ENCODE measurements at places on chromosomes 5 and 9.

DNA sequence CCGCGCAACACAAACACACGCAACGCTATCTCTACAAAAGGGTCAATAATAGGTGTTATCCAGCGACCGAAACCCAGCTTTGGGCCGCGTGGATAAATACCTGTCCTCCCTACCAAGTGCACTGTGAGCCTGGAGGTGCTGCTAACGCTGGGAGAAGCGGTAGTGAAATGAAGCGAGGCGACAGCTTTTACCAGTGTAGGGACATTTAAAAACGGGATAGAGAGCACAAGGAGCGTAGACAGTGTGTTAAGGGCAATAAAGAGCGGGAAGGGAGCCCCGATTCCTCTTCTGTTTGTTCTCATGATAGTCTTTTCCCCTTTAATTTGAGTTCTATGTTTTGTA, 421 bp upstream of the DEPDC1B start:
- peak; percentile 55 for ATAC-seq

DNA sequence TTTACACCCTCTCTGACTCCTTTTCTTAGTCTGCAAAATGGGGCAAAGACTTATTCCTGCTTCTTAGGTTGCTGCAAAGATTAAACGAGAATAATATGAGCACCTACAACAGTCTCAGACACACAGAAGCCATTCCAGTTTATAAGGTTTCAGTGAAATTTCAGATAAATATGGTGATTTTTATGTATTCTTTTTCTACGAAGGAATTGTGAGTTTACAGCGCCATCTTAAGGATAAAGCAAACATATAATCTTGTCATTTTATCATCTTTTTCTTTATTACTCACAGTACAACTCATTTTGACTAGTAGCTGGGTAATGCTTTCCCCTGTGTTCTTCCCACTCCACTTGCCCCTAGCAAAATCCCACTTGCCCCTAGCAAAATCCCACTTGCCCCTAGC, 29.2 kb upstream of the SMC5 start:
- ATAC-seq: peak; percentile 80

- no peak for ATAC-seq
Measured at GRCh38 chr5:40312205-40312604, 367.5 kb upstream of the PTGER4 start.

DNA sequence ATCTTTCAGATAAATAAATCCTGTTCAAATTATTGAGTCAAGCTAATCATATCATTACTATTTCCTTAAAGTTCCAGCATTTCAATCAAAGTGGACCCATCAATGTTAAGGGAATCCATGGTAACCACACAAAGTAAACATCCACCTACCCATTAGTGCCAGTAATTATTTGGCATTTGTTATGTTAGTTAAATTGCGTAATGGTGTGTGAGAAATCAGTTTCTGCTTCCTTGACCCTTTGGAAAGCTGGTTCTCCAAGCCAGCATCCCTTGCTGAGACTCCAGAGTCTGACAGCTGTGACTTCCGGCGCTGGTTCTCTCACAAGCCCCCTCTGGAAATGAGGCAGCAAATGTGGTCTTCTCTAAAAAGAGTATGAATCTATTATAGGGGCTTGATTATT, 308.6 kb upstream of the EFNA5 start:
- no peak for ATAC-seq

DNA sequence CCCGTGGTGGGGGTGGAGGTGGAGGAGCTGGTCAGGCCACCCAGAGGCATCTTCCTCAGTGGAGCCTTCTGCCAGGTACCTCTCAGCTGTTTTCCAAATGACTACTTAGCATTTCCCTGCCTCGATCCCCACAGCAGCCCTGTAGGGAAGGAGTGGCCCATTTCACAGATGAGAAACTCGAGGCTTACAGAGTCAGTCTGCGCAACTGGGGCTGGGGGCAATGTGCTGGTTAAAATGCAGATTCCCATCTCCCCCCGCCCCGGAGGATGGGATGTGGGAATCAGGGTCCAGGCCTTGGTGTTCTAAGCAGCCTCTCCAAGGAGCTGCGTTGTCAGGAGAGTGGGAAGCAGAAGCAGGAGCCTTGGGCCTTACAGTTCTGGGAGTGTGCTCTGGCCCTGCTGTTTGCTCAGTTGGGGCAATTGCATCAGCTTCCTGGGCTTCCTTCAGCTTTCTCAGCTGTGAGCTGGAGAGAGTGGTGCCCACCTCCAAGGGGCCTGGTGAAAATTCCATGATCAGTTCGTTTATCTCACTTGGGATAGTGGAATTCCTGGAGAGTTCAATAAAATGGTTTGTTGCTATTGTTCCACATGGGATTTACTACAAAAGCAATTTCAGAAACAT, 19.4 kb downstream of the ERGIC1 start:
- ATAC-seq: no peak

GRCh38 chr5:53501054-53501453, 20.6 kb downstream of the FST start:
- no peak for ATAC-seq

DNA sequence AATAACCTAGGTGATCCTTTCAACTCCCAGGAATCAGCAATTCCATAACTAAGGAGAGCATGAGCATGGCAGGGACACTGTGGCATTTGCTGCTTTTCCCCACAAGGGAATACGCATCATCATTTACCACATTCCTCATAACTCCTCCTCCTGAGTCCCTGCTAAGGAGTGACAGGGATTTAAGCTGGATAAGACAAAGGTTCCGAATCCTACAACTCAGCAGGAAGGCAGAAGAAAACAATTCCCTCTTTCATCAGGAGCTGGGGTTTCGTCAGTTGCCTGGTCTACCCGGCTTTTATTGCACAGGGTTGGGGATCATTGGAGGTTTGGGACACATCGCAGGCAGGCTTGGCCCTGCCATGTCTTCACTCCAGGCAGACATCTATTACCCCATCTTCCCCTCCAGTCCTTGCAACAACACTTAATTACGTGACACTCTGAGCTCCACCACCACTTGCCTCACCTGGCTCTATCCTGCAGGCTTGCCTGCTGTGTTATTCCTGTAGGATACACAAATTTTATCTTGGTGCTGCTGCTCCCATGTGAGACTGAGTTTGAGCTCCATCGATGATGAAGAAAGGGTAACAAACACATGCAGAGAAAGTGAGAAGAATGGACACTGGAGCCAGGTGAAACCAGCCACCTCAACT, 563.0 kb upstream of the KLF4 start:
- no peak for ATAC-seq

GRCh38 chr9:2824054-2824453, 19.8 kb downstream of the PUM3 start:
- no peak for ATAC-seq

GRCh38 chr5:101385276-101385675, 482.2 kb upstream of the ST8SIA4 start:
- no peak for ATAC-seq

DNA sequence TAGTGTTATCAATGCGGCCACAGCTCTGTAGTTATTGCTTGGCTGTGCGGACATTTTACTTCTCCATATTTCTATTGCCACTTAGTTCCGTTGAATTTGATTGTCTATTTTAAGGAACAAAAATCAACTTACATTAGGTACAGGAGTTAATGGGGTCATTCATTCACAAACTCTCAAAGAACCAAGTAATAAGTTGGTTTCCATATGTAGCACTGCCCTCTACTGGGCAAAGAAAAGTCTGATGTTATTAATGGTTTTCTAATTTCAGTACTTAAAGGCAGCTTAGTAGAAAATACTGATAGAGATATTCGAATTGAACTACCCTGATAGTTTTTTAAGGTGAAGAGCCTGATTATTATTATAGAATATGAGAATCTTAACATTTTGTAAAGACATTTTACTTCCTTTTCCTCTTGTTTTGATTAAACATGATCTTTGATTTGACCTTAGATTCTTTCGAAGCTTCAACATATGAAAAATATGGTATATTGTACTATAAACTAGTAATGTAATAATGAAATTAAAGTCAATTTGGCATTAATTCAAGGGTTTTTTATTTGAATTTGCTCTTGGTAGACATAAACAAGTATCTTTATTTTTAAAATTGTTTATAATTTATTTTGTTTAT, 119.5 kb upstream of the CTNND2 start:
- ATAC-seq: no peak

DNA sequence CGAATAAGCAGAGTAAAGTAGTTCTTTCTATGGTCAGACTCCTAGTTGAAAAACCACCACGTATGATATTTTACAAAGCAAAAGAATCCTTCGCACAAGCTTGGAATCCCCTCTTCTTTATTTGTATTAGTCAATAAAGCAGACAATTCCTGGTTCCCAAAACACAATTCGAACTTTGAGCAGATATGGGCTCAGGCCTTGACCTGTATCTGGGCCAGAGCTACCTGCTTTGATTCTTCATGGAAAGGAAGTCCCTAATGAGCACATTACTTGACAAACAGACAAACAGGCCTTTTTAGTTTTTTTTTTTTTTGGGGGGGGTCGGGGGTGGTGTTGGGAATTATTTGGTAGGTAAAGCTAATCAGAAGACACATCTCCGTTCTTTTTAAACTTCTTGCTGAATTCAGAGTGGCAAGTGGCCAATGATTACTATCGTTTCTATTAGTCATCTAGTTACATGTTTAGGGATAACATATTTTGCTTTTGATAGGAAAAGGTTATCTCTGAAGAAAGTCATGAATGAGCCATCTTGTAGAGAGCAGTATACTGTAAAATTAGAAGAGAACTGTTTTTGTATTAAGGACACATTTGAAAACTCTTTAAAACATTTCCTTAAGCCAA, 116.6 kb upstream of the HMHB1 start:
- ATAC-seq: no peak

- ATAC-seq: no peak
Measured at GRCh38 chr5:11040345-11040744, 279.3 kb upstream of the DAP start.

- no peak for ATAC-seq
Measured at GRCh38 chr5:170315154-170315553, 17.6 kb upstream of the LCP2 start.

DNA sequence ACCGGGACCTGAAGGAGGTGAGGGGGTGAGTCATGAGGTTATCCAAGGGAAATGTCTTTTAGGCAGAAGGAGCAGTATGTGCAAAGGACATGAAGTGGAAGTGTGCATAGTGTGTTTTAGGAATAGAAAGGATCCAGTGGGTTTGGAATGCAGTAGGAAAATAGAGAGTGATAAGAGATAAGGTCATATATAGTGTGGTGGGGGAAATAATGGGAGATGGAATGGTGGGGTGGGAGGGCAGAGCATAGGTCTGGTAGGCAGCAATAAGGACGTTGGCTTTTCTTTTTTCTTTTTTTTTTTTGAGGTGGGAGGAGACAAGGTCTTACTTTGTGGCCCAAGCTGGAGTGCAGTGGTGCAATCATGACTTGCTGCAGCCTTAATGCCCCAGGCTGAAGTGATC, 17.8 kb downstream of the SNX24 start:
- ATAC-seq: no peak

GRCh38 chr5:112640546-112640945, 97.1 kb upstream of the APC start:
- ATAC-seq: no peak

DNA sequence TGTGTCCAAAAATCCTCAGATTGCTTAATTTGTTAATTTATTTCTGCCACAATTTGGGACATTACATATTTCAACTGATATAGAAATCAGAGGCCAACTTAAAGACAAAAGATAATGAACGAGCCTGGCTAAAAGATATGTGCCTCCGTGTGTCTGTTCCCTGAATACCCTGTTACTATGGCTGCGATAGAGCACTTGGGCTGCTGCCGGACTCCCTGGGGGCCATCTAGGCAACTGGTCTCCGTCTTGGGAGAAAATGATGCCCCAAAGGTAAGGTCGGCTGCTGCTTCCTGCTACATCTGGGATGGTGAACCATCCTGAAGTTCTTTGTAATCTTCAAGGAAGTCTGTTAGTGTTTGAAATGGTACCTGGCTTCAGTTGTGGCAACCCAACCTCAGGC, 72.0 kb downstream of the RCL1 start:
- ATAC-seq: no peak

DNA sequence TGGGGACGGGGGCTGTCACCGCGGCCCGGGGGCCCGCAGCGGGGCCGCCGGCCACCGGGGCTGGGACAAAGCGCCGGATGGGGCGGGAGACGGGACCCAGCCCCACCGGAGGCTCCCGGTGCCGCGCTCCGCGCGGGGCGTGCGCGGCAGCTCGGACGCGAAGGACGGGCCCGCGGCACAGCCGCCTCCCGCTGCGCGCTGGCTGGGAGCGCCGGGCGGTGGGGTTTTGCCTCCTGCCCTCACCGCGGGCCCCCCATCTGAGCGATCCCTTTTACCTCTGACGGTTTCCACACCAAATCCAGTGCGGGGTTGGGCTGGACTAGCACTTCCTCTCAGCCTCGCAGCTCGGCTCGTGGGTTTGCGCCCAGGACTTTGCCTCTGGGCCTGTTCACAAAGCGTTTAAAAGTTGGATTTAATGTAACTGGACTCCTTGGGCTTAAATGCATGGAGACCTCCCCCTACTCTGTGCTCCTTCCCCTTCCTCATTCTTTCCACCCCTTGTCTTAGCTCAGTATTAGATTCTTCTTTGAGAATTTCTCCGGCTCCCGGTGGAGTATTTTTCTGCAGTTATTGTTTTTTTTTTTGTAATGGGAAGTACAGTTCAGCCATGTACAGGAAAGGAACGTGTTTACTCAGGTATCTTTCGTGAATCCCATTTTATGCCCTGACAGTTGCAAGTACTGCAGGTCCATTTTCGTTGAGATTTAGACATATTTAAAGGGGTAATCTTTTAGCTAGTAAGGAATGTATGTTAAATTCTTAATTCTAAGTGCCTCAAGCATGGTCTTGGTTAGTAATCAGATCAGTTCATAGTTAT, 691 bp downstream of the FCHO2 start:
- ATAC-seq: peak; percentile 70

- no peak for ATAC-seq
Measured at GRCh38 chr5:73895471-73895870, 269.5 kb downstream of the ARHGEF28 start.

- ATAC-seq: no peak
Measured at GRCh38 chr5:14745188-14745563, 80.7 kb downstream of the OTULIN start.

DNA sequence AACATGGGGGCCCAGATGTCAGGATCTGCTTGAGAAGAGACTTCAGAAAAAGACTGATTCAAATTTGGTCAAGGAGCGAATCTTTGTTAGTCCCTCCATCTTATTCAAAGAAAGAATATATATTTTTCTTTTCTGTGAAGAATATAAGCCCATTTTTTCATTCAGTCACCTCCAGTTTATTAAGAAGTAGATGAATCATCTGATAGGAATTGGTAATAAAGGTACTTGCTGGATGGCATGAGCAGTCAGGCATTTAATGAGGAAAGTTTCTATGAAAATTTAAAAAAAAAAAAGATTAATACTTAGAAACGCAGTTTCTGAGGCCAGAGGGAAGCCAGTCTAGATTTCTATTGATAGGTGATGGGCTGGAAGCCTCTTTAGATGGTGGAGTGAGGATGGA, 373.1 kb upstream of the SMC2 start:
- no peak for ATAC-seq

GRCh38 chr5:144335561-144335960, 164.9 kb downstream of the KCTD16 start:
- ATAC-seq: no peak

GRCh38 chr5:75640395-75640794, 29.1 kb downstream of the ANKDD1B start:
- ATAC-seq: peak; percentile 98

GRCh38 chr9:82436475-82436874, 447.9 kb downstream of the SPATA31D1 start:
- no peak for ATAC-seq

All from SK-N-SH treated with all-trans-retinoic acid at 6 μM for 48 hours (cell line).